NT2/D1 (cell line): ENCODE measurements at places on chromosomes 4 and X.

DNA sequence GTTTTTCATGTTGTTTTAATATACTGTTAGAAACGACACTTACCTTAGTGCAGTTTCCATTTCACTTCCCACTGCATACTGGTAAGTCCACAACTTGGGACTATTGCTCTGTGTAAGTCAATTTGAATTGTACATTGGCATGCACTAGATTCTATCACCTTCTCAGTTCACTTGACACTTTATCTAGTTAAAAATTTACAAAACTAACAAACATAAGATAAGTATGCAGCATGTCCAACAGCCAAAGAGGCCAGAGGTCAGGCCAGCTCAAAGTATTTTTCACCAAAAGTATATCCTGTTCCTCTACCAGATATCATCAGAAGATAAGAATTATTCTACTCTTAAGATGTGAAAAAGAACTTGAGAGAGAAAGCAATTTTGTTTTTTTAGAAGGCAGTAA, 75.9 kb downstream of the QRFPR start:
- no peak for DNase-seq

DNA sequence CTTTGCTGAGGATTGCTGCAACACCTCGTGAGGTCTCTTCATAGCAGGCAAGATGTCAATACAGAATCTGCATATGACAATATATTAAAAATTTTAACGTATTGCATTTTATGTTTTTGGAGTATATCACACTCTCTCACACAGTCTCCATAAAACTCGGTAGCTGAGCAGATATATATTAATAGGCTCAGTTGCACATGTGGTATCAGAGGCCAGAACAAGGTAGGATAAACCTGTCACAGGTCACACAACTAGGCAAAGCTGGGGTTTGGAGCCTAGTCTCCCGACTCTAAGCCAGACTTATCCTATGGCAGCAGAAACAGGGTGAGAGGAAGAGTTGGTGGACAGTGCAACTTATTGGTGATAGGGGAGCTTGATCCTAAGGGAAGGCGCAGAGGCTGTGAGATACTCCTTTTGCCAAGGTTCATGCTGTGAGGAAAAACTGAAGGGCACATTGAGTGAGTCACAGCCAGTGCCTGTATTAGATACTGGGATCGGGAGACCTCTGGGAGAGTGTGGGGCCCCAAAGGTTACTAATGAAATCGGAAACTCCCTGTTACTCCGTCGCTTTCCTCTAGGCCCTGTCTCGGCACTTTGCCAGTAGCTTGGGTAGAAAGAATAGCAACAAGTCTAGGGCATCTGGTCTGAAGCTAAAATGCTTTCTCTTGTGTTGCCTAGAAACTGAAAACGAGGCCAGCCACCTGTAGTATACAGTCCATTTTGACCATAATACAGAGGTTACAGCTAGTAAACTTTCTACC, 195.7 kb downstream of the ARHGAP10 start:
- DNase-seq = no peak

DNA sequence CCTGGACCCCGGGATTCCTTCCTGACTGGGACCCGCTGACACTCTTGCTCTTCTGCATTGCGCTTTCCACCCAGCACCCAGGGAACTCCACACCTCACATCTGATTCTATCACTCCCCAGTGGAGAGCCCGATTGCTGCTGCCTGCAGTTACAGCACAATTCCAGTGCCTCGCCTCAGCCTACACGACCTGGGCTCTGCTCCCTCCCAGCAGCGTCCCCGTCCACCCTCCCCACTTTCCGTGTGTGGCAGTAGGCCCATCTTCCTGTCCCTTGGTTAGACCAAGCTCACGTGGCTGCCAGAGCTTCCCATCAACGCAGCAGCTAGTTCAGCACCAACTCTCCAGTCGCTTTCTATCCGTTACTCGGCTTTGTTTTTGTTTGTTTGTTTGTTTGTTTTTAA, 66.6 kb upstream of the SORBS2 start:
- no peak for DNase-seq

DNA sequence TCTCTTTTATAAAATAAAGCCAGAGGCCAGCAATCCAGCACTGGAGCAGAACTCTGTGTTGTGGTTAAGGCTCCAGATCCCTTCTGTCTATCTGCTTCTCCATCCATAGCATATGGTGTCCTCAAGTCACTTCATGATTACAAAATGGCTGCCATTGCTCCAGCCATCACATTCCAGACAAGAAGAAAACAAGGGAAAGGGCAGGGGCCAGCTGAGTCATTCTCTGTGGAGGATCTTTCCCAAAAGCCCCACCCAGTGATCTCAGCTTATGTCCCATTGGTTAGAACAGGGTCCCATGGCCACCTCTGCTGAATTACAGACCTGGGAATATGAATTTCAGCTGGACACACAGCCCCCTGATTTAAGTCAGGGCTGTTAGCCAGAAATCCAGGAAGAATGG, 34.1 kb upstream of the MAN2B2 start:
- DNase-seq = no peak

DNA sequence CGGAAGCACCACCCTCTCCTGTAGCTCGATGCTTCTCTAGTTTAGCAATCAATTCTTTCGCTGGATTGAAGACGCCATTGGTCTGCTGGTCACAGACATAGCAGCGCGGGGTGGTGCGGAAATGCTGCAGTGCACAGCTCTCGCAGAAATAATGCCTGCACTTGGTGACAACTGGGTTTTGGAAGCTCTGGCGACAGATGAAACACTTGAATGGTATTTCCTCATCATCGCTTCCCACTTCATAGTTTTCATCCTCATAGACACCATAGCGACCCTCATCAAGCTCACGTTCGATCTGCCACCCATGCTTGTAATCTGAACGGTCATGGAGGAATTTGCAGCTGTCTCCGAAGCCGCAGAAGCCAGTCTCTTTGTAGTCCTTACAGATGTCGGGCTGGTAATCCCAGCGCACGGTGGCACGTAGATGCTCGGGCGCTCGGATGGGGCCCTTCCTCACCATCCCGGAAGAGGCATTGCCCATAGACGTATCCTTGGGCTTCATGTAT, 854 bp downstream of the RNF113A start:
- no peak for DNase-seq

GRCh38 chr4:67700116-67700737, 728 bp downstream of the UBA6 start:
- no peak for DNase-seq

- DNase-seq = no peak
Measured at GRCh38 chrX:138001226-138001625, 435.3 kb downstream of the ZIC3 start.

- DNase-seq = no peak
Measured at GRCh38 chr4:67624939-67625338, 66.4 kb downstream of the STAP1 start.

DNA sequence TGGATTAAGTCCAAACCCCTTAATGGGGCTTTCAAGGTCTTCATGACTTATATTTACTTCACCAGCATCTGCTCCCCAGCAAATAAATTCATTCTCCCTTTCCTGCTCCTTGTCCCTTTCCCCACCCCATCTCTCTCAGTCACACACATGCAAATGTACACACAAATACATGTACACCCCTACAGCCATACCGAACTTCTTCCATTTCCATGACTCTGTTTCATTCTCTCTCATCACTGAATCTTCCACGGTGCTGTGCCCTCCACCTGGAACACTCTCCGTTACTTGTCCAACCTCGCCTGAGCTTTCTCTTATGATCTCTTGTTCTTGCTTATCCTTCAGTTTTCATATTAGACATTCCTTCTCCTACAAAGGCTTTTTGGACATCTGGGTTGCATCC, 22.0 kb upstream of the RPA4 start:
- DNase-seq = no peak

- DNase-seq = peak; percentile 80
Measured at GRCh38 chrX:77493677-77494553, 46.7 kb downstream of the FGF16 start.

- no peak for DNase-seq
Measured at GRCh38 chrX:40107291-40108161, 9.8 kb upstream of the BCOR start.

DNA sequence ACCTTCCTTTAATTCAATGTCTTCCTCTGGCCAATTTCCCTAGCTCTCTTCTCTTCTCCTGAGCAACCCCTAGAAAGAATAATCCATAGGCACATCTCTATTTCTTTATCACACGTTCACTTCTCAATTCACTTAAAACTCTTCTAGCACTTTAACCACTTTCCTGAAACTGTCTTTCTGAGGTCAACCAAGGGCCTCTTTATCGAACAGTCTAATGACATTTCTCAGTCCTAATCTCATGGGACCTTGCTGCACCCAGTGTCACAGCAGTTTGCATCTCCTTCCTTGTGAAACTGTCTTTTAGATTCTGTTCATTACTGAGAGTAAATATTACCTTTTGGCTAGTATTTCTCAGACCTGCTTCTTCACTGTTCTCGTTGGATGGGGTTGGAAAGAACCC, 285.3 kb upstream of the RASGEF1B start:
- DNase-seq = no peak

DNA sequence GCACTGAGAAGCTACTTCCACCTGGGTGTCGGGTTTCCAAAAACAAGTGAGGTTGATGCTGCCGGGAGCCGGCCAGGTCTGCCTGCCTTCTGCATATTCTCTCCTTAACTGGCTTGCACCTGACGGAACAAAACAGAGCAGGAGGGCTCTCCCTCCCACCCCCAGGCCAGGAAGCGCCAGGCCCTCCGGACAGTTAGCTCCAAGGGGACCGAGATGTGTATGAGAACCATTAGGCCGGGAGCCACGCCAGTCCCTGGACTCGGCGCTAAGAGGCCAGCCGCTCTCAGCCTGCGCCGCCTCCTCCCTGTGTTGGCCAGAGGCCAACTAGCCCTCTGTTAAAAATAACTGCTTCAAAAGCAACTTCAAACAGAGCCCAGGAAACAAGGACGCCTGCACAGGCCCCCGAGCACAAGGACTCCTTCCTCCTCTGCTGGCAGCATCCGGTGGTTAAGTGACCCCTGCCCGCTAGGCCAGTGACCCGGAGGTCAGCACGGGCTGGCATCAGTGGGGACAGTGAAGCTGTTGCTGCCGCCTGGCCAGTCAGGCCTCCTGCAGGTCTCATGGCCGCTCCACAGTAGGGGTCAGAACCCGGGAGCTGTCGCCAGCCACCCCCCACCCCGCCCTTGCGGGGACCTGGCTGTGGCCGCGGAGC, 107.9 kb downstream of the ABLIM2 start:
- DNase-seq = peak; percentile 46

DNA sequence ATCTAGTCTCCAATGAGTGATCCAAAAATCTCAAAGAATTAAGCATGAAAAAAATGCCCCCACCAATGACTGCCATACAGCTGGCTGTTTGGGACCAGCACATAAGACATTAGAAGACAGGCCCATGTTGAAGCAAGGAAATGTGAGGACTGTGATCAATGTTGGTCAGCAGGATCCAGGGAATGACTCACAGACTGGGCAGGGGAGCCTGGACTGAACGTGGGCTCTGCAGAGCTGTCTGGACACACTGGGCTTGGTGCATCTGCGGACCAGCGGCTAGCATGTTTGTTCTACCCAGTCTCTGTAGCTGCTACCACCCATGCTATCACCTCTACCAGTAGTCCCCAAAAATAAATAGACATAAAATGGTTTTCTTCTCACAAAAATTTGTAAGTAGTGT, 108.6 kb downstream of the PALLD start:
- DNase-seq = no peak

DNA sequence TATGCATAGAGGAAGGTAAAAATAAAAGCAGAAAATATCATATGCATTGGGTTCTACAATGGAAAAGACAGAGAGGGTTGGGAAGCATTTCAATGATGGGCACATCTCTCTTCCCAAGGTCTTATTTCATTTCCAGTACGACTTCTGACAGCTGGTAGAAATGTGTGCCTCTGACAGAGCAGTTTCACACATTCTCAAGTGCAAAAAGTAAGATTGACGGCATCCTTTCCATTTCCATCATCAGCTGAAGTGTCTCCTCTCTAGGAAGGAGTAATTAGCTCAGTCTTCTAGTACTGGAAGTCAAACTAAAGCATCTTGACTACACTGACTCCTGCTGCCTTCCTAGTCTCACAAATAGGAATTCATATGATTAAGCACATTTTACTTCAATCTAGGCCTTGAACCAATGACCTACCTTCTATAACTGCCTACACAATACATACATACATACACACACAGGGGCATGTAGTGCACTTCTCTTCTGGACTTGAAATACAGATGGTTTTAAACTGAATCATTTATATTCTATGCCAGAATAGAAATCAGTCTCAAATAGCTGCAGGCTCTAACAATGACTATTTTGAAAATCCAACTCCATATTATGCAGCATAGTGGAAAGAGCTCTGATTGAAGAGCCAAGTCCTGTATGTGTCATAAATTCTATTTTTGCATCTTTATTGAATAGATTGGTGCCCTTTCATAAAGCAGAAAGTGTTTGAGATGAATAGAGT, 473.4 kb downstream of the INPP4B start:
- DNase-seq = no peak

DNA sequence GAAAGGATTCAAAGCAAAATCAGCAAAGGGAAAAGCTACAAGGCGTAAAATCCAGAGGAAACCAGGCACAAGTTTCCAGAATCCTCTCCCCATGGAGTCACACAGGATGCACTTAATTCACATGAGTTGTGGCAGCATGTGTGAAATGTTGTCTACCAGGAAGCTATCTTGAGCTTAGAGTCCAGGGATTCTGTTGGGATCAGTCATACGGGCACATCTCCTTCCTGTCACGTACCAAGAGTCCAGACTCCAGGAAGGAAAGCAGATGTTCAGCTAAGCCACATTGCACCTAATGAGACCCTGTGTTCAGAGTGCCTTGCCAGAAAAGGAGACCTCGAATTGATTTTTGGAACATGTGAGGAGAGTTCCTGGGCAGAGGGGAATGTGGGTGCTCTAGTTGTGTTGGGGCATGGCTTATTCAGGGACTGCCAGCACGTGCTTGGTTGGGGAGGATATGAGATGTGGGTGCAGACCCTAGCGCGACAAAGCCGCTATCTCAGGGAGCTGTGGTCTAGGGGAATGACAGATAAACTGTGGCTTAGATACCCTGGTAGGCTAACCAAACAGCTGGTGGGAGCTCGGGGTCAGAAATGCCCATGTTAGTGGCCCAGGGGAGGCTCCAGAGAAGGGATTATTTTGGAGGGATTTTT, 70.0 kb downstream of the EVC start:
- no peak for DNase-seq

GRCh38 chrX:21487832-21488231, 113.6 kb downstream of the CNKSR2 start:
- no peak for DNase-seq

DNA sequence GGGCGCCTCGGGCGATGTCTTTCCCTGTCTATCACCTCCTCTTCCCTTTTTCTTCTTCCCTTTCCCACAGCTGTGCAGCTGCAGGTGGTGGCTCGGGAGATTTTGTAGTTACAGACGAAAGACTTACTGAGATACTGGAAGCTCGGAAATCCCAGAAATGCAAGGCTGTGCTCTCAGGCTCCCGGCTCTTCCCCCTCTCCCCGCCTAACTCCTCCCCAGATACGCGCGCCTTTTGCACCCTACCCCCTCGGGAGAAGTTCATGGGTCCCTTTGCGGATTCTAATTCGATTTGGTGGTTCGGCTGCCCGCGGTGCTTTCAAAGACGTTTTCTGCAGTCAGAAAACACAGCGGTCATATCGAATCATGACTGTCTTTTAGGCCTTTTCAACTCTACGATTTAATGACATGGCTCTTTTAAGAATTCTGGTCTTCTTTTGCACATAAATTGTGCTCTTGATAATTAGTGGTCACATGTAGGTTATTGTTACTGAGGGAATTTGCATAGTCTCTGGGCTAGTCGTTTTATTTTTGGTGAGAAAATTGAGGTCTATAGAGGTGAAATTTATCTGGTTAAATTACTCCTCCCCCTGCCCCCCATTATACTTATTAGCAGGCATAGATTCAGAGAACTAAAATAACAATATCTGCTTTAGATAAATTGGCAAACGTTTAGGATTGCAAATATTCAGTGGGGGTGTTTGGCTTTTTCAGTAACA, 1.6 kb downstream of the SEPTIN11 start:
- DNase-seq = no peak
